Spinal cord (tissue), 10 donors: ENCODE measurements at places on chromosomes 1 and 21. TPM values are rescaled to one million over a fixed set of nuclear protein-coding genes. Genes with fewer than 3 reads are reported as not detected.
A peak's percentile ranks its signal among the peaks of the same experiment; 100 is the strongest.

GRCh38 chr1:226659641-226660040 lies 79.4 kb downstream of the ITPKB start:
- H3K4me1 ChIP-seq: peaks cover 94% of the 10 kb centered on the region
- DNase-seq: no peak
- H3K36me3 ChIP-seq: peaks cover 10% of the 10 kb centered on the region
- no peak overlapping the region for H3K4me3 ChIP-seq

- no peaks in the 10 kb centered on the region for H3K4me1 ChIP-seq
- no peak overlapping the region for H3K27ac ChIP-seq
- no peaks in the 10 kb centered on the region for H3K36me3 ChIP-seq
- no peak for DNase-seq
- H3K4me3 ChIP-seq: no peak overlapping the region
Measured at GRCh38 chr1:185073725-185074124, 28.4 kb downstream of the RNF2 start.

SFN gene
- not detected for polyA plus RNA-seq

GRCh38 chr1:64699327-64699726 lies 45.5 kb upstream of the RAVER2 start:
- H3K27ac ChIP-seq: no peak overlapping the region
- no peak for DNase-seq
- H3K4me1 ChIP-seq: peaks cover 5% of the 10 kb centered on the region
- no peak overlapping the region for H3K4me3 ChIP-seq
- no peaks in the 10 kb centered on the region for H3K36me3 ChIP-seq

- no peak overlapping the region for H3K4me3 ChIP-seq
- no peaks in the 10 kb centered on the region for H3K27me3 ChIP-seq
- no peak overlapping the region for H3K27ac ChIP-seq
- no peak for DNase-seq
- H3K36me3 ChIP-seq: peaks cover 37% of the 10 kb centered on the region
Measured at GRCh38 chr1:52978045-52978444, 51.0 kb downstream of the SCP2 start.

GRCh38 chr1:46370214-46370633 lies 23.9 kb upstream of the FAAH start:
- peaks cover 20% of the 10 kb centered on the region for H3K36me3 ChIP-seq
- H3K4me1 ChIP-seq: no peaks in the 10 kb centered on the region
- DNase-seq: no peak
- H3K27ac ChIP-seq: no peak overlapping the region
- H3K4me3 ChIP-seq: no peak overlapping the region

LIN28A gene
- 0.20 TPM for polyA plus RNA-seq

RHEX gene
- polyA plus RNA-seq: not detected

GRCh38 chr1:59057211-59057694 lies 239.6 kb upstream of the FGGY start:
- no peaks in the 10 kb centered on the region for H3K36me3 ChIP-seq
- peaks cover 3% of the 10 kb centered on the region for H3K27me3 ChIP-seq
- peaks cover 8% of the 10 kb centered on the region for H3K4me1 ChIP-seq

CCDC185 gene
- 0.16 TPM for polyA plus RNA-seq

DNA sequence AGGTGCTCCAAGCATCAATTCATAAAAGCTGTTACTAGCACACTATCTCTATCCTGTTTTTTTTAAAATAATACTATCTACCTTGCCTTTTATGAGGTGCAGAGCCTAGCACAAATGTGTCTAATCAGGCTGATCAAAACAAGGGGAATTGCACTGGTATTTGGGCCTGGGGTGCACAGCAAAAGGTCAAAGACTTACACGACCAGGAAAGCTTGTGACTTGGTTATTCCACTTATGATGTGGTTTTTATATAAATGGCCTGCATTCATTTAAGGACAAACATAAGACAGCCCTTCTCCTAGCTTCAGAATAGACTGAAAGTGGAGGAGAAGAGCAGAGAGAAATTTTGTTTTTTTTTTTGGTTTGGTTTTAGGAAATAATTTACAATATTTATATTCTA lies 98.4 kb upstream of the SGIP1 start:
- H3K27me3 ChIP-seq: no peaks in the 10 kb centered on the region
- no peak overlapping the region for H3K4me3 ChIP-seq
- H3K4me1 ChIP-seq: no peaks in the 10 kb centered on the region
- no peaks in the 10 kb centered on the region for H3K36me3 ChIP-seq
- H3K27ac ChIP-seq: no peak overlapping the region

KRTAP20-3 gene
- polyA plus RNA-seq: not detected

GRCh38 chr1:158037866-158038359 lies 44.5 kb downstream of the KIRREL1 start:
- no peak for DNase-seq
- H3K27me3 ChIP-seq: no peaks in the 10 kb centered on the region
- H3K27ac ChIP-seq: no peak overlapping the region
- H3K36me3 ChIP-seq: no peaks in the 10 kb centered on the region
- peaks cover 25% of the 10 kb centered on the region for H3K4me1 ChIP-seq
- H3K4me3 ChIP-seq: no peak overlapping the region

FCN3 gene
- polyA plus RNA-seq: 0.27 TPM

- H3K4me3 ChIP-seq: no peak overlapping the region
- no peaks in the 10 kb centered on the region for H3K4me1 ChIP-seq
- peaks cover 14% of the 10 kb centered on the region for H3K36me3 ChIP-seq
- peak; percentile 18 for DNase-seq
- H3K27me3 ChIP-seq: no peaks in the 10 kb centered on the region
Measured at GRCh38 chr21:32653326-32653901, 41.2 kb upstream of the CFAP298 start.

CD247 gene
- polyA plus RNA-seq: 1.2 TPM

DNA sequence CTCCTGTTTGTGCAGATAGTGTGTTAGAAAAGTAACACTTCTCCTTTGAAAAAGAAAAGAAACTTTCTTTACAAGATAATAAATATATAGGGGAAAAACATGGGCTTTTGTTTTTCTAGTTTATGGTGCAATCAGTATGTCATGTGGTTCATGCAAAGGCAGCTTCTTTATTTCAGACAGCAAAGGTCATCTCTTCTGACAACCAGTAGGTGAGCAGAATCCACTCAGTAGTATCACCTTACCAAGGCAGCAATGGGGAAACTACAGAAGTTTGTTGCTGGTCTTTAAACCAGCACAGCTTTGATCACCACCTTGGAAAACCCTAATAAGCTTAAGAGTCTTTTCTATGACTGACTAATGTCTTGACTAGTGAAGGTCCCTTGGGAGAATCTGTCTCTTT lies 13.0 kb upstream of the SAMSN1 start:
- no peak for DNase-seq
- H3K36me3 ChIP-seq: no peaks in the 10 kb centered on the region
- no peak overlapping the region for H3K4me3 ChIP-seq
- H3K27ac ChIP-seq: no peak overlapping the region

GRCh38 chr1:34511802-34512201 lies 243.0 kb upstream of the GJB5 start:
- no peaks in the 10 kb centered on the region for H3K36me3 ChIP-seq
- H3K27ac ChIP-seq: no peak overlapping the region
- no peaks in the 10 kb centered on the region for H3K27me3 ChIP-seq
- no peaks in the 10 kb centered on the region for H3K4me1 ChIP-seq
- no peak overlapping the region for H3K4me3 ChIP-seq

DNA sequence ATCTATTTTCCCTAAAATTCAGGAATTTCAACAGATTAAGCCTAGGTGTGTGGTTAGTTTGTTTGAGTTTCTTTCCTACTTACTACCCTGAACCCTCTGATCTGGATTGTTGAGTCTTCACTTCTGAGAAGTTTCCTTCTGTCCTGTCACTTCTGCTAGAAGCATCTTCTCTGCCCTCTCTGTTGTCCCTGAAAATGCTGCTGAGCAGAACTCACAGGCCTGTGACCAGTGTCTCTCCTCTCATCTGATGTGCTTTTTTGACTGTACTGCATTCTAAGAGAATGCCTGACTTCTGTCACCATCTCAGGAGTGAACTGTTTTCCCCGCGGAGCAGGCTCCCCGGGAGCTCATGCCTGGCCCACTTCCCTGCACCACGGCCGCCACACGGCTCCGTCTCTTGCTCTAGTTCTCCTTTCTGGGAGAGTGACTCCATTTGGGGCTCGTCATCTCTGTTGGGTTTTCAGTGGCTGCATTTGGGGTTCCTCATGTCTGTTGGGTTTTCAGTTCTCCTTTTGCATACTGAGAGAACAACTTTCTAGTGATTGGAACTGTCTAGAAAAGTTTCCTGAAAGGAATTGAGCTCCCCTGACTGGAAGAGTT lies 77.9 kb downstream of the POFUT2 start:
- H3K27me3 ChIP-seq: no peaks in the 10 kb centered on the region
- DNase-seq: no peak
- H3K4me1 ChIP-seq: peaks cover 10% of the 10 kb centered on the region
- H3K27ac ChIP-seq: no peak overlapping the region
- no peak overlapping the region for H3K4me3 ChIP-seq

- H3K4me1 ChIP-seq: peaks cover 3% of the 10 kb centered on the region
- no peak overlapping the region for H3K4me3 ChIP-seq
- peak; percentile 35 for DNase-seq
- no peaks in the 10 kb centered on the region for H3K27me3 ChIP-seq
Measured at GRCh38 chr1:81477710-81478109, 323.0 kb upstream of the ADGRL2 start.

GRCh38 chr1:77349275-77349674 lies 67.5 kb downstream of the AK5 start:
- no peaks in the 10 kb centered on the region for H3K27me3 ChIP-seq
- no peak overlapping the region for H3K27ac ChIP-seq
- DNase-seq: no peak
- H3K4me3 ChIP-seq: no peak overlapping the region
- no peaks in the 10 kb centered on the region for H3K4me1 ChIP-seq
